ENCODE measurements at places on chromosomes 1 and 21. TPM values are rescaled to one million over a fixed set of nuclear protein-coding genes. Genes with fewer than 3 reads are reported as not detected.

C1orf210 gene
- not detected for total RNA-seq

GRCh38 chr1:60228041-60228491, 154.5 kb upstream of the C1orf87 start:
- no peak for DNase-seq

CFHR3 gene
- not detected for total RNA-seq

- DNase-seq: no peak
Measured at GRCh38 chr1:223651291-223651991, 14.1 kb downstream of the CAPN8 start.

GRCh38 chr1:4276238-4276637, 376.2 kb upstream of the C1orf174 start:
- no peak for DNase-seq

DNA sequence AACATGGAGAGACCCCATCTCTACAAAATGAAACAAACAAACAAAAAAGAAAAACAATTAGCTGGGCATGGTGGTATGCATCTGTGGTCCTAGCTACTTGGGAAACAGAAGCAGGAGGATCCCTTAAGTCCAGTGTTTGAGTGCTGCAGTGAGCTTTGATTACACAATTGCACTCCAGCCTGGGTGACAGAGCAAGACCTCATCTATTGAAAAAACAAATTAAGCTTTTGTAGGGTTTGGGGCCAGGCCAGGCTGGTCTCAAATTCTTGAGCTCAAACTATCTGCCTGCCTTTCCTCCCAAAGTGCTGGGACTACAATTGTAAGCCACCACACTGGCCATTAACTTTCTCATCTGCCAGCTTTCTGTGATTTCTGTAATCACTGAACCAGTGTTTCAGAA, 27.2 kb downstream of the NIPAL3 start:
- DNase-seq: peak; percentile 57

- DNase-seq: no peak
Measured at GRCh38 chr1:35530168-35530567, 27.0 kb downstream of the KIAA0319L start.

MAP3K6 gene
- 18.2 TPM for total RNA-seq

- DNase-seq: no peak
Measured at GRCh38 chr1:107900090-107900945, 64.7 kb downstream of the VAV3 start.

GRCh38 chr1:58964880-58965279, 181.0 kb upstream of the JUN start:
- peak; percentile 50 for DNase-seq

GREM2 gene
- 2.0 TPM for total RNA-seq
